CD8-positive, alpha-beta memory T cell (primary cell): ENCODE measurements at places on chromosomes 4 and X.

DNA sequence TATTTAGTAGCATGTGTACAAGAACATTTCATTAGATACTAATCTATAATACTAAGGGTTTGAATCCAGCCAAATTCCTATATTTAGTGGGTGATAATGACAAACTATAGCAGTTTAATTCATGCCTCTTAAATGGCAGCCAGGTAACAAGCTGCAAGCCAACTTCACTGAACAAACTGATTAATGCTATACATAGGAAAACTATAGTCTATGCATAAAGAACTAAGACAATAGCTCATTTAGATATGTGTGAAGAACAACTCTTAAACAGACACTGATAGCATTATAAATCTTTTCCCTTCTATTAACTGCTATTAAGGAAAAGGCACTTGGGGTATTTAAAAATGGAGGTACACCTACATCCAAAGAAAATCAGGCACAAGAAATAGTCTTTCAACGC lies 19.1 kb downstream of the ACSL1 start:
- DNase-seq: no peak

DNA sequence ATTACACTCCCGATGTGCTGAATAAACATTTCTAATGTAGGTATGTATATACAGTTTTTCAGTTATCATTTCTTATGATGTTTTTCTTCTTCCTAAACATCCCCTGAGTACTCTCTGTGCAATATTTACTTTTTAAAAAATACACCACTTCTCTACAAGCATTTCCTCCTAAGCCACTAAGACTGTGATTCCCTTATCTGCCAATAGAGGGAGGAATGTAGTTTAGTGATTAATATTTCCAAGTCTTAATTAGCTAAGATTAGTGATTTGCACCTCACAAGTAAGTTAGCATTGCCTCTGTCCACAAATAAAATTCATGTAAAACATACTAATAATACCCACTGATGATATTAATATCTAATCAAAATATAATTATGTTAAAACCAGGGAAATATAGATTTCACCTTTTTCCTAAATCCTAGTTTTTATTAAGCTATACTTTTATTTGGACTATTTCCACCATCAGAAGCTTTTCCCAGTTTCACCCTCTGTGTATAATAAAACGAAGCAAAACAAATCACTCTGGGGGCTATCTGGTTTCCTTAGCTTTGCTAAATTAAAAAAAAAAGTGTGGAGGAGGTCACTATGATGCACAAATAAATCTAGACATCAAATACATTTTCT lies 909.1 kb downstream of the FAT4 start:
- DNase-seq: no peak

DNA sequence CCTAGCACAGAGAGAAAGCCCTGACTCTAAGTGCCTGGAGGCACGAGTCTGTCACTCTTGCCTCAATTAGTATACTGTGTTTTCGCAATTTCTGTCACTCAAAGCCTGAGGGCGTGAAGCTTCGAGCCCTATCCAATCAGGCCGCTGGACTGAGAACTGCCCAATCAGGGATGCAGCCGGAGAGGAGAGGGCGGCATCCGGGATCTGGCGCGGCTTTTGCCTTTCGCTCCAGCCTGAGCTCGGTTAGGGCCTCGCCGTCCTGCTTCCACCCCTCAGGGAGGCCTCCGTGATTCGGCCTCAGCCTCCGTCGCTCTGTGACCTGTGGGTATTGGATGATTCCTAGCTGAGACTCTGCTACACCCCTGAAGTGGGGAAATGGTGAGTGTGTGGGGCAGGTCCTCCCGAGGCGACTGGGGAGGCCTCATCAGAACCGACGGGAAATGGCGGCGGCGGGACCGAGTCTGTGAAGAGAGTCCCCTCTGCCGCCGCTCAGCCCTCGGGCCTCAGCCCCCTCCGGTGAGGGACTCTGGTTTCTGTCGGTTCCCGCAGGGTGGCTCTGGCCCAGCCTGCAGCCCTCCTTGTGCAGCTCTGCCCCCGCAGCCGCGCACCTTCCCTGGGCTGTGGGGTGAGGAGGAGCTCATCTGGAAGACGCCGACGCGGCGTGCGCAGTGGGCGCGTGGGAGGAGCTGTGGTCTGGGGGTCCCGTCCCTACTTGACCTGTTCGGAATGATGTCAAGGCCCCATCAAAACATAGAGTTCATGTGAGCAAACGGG lies 48.5 kb downstream of the ZNF141 start:
- no peak for DNase-seq

DNA sequence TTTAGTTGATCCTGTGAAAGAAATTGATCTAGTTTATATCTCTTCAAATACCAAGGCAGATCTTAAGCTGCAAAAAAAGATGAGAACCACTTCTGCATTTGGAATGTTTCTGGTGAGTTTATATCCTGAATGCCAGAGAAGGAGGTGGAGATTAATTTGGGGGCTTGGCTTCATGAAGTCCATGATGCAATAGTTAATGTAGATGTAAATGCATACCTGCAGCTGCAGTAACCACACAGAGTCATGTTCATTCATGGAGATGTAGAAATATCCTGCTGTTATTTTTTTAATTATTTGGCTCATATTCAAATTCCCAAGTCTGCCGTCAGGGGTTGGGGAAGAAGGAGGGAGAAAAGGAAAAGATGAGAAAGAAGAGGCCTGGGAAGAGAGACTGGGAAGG lies at the start of gene SULT1E1:
Gene SULT1E1 (minus strand): TSS at position 94 of the 400 bp plus-strand sequence. CDS start 2,501 bp downstream, outside the sequence.
- no peak for DNase-seq

GRCh38 chrX:115696039-115696438 lies 135.1 kb downstream of the PLS3 start:
- no peak for DNase-seq

GRCh38 chr4:40963897-40964478 lies 214.2 kb downstream of the NSUN7 start:
- no peak for DNase-seq

- no peak for DNase-seq
These were observed 1.5 kb downstream of the SRPK3 start for GRCh38 chrX:153782313-153782712.

- no peak for DNase-seq
These were observed 34.1 kb upstream of the ZNF81 start for GRCh38 chrX:47802589-47802988.
